ENCODE measurements at places on chromosomes 12 and 14.

GRCh38 chr14:75905147-75905904 lies 76.5 kb downstream of the TGFB3 start:
- no peak for DNase-seq

DNA sequence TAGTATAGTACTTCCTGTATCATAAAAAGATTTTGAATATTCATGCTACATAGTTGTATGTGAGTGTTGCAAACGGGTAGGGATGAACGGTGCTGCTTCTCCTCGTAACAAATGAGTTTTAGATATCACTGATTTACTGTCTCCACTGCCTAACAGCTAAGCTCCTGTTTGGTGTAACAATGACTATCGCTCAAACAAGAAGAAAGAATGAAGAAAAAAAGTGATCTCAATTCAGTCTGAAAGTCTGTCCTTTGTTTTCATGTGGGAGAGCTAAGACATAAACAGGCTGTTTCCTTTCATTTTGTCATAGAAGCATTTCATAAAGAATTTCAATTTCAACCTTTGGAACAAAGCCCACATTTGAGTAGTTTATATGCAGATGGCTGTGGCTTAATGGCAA lies 26.1 kb upstream of the RTRAF start:
- DNase-seq, result no peak

DNA sequence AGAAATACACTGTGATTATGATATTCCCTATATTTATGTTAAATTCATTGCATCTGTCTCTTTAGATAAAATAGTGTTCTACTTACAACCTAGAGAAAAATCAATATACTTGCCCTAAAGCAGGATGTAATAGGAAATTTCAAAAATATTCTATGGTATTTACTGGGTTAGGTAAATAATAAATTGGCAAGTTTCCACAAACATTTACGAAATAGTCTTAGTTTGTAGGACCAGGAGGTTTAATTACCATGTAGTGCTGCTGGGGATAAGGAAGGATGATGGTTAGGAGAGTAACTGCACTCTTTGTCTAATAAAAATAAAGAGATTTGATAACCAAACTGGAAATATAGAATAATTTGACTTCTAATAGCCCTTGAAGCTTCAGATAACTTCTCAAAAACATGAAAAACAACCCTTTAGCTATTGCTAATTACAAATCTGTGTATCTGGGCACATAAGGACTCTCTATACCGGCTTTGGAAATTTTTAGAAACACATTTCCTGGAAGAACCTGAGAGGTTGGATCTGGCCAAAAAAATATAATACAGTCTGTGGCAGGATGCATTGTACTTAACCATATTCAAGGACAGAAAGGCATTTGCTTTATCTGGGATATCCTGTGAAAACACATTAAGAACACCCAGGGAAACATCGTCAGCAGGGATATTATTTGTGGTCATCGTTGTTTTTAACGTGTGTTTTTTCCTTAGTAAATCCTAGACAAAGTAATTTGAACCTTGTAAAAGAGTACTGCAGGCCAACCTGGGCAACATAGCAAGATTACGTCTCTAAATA lies 36.7 kb upstream of the TMCC3 start:
- DNase-seq, result no peak

DNA sequence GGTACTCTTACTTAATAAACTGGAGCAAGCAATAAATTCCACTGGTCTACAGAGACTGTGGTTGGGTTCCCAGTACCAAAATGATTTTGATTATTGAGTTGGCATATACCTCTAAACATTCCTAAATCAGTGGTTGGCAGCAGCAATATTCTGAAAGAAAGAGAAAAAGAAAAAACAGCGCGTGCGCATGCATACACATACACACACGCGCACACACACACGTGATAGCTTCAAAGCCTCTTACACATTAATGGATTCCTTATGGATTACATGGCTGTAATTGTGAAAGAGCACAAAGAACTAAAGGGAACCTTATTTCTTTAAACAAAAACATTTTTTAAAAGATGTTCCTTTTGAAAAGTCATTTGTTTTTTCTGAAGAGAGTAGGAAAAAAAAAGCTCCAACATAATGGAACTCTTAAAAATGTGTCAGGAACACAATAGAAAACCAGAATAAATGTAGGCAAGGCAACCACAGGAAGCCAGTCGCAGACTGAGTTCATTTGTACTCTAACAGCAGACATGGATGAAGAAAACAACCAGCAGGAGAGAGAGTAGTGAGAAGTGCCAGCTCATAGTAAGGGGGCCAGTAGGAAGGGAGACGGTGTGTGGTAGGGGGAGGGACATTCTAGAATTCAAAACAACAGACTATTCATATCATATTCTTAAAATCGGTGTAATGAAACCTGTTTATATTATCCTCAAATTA lies 80.0 kb downstream of the DRAM1 start:
- no peak for DNase-seq

DNA sequence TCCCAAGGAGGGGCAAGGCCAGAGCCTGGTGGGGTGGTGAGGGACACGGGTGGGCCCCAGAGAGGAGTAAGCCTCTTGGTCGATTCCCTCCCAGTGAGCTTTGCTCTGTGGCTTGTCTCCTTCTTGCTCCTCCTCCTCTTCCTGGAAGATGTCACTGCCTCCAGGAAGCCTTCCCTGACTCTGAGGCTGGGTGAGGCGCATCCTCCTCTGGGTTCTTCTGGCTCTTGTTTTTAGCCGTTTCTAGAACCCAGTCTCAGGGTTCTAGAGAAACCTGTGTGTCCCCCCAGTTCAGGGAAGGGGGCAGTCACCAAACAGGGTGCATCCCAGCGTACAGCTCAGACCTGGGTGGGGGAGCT lies 12.6 kb downstream of the KIF26A start:
- DNase-seq, result no peak

DNA sequence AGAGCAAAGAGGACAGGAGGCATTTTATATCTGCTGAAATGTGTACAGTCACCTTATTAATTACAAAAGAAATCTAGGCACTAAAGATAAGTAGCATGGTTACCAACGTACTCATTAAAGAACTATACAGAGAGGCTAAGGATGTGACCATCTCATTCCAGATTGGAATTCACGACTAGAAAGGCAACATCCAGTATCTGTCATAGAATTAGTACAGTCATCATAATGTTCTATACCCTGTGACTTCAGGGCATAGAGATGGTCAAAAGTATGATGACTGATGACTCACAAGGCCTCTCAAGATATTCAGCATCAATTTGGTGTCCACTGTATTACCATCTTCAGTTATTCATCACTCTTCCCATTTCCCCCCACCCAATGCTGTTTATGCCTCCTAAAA lies 144.0 kb upstream of the PLEKHG7 start:
- no peak for DNase-seq

GRCh38 chr12:65853489-65854157 lies 29.3 kb downstream of the HMGA2 start:
- no peak for DNase-seq

DNA sequence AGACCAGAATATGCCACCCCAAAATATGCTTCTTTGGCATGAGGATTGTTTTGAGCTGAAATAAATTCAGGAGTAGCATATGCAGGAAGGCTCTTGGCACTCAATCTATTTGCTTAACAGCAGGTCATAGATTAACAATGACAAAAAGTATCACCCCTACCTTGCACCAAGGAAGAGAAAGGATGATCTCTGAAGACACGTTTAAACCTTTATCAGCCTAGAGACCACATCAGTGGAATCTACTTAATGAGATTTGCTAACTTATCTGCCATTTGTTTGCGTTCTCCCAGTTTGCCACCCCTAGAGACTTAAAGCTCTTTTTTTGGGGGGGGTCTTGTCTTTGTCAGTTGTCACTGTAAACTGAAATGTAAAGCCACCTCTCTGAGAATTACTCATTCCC lies 1278.7 kb upstream of the USP15 start:
- no peak for DNase-seq

DNA sequence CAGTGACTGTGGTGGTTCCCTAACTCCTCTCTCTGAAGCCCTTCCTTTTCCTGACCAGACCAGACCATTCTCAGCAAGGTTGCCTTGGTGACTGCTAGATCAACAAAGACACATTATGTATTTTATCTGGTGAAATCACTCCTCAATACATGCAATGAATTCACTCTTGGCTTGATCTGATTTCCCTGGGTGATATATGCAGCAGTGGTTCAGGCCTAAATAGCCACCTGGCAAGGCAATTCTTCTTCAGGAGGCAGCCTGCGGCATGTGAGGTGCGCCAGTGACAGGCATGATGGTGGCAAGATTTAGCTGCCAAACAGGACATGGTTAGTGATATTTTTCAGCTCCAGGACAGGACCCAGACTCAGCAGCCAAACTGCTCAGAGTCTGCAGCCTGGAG lies 350.3 kb upstream of the CCDC196 start:
- DNase-seq, result no peak

DNA sequence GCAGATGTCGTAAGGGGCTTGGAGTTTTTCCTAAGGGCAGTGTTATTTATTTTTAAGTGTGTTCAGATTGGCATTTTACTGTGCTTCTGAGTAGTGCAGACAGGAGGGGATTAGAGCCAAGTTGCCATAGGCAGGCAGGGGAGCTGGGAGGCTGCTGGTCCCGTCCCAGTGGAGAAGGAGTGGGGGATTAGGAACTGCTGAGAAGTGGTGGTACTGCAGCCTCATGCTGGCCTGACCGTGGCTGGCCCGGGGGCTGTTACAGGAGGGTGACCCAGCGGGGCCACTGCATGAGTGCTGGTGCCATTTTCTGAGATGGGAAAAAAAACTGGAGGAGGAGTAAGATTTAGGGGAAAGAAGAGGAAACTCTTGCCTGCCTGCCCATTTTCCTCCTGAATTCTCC lies 52.3 kb upstream of the DLK1 start:
- DNase-seq, result no peak

GRCh38 chr14:75432411-75432810 lies 4.6 kb downstream of the JDP2 start:
- no peak for DNase-seq

DNA sequence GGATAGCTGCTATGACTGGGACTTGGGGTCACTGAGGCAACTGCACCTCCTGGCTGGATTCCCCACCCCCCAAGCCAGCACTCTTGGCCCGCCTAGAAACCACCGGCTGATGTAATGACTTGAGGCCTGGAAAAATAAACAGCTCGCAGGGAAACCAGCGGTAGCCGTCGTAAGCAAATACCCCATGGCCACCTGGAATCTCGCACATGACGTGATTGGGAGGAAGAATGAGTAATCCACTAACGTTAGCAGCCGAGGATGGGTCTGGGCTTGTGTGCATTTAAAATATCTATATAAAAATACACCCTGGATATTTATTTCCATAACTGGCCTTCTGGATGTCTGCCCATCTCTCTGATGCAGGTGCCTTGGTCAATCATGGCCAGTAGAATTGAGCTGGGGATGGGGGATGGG lies 120.1 kb downstream of the SMOC1 start:
- no peak for DNase-seq

- DNase-seq, result no peak
These were observed 95.1 kb downstream of the UNC79 start for GRCh38 chr14:93525696-93526451.

GRCh38 chr12:108975024-108975593 lies 45.8 kb downstream of the SVOP start:
- no peak for DNase-seq

DNA sequence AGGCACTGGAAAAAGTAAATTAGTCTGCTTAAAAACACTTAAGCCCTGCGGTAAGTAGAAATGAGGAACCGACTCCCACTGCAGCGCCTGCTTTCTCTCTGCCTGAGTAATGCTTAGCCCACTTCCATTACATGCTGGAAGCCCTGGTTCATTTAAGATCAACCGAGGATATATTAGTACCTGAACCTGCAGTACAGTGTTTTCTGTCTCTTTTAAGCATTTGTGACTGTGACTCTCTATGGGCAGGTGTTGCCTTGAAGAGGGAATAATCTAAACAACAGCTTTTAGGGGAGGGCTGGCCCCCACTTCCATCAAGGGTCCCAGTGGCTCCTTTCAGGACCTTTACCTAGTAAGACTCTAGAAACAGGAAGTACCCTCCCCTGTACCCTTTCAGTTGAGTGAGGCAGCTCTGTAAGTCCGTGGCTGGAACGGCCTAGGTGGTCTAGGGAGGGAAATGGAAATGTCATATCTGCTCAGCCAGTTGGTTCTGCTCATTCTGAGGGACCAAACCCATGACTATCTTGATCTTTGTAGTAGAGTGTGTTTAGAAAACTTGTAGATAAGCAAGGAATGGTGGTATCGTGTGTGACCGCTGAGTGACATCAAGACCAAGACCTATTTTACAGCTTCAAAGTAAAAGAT lies 56.2 kb downstream of the FNTB start:
- no peak for DNase-seq

DNA sequence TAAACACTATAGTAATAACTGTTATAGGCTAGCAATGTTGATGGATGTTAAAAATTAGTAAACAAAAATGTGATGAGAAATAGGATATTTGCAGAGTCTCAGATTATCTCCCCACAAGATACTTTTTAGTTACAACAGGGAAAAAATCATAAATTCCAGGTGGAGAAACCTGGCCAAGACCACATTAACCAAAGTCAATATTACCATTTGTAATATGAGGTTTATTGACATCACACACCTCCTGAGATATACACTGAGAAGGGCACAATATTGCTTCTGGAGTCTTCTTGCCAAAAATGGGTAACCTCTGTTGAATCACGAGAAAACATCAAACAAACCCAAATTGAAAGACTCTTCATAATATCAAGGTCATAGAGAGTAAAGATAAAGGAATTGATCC lies 72.3 kb upstream of the AMIGO2 start:
- no peak for DNase-seq

DNA sequence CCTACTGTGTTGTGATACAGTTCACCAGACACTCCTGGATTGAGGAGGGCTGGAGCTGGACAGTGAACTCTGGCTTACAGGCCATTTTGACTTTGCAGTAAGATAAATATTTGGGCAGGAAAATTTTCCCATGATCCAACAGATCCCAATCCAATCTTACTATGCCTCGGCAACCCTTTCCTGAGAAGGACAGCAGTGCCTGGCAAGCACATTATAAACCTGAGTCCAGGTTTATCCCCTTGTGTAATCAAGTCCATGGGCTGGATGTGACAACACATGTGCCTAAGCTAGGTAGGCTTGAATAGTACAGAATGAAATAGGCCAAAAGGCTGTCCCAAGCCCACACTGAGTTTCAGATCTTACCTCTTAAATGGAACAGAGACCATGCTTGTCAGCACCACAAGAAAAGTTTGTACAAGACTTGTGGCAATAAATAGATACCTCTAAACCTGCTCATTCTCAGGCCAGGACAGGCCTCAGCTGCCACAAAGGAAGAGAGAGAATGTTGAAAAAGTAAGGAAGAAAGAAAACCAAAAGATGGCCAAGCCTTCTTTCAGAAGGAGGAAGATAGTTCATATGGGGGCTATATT lies 34.9 kb downstream of the CREBL2 start:
- DNase-seq, result no peak

GRCh38 chr12:83827860-83828259 lies 1084.7 kb downstream of the SLC6A15 start:
- no peak for DNase-seq

DNA sequence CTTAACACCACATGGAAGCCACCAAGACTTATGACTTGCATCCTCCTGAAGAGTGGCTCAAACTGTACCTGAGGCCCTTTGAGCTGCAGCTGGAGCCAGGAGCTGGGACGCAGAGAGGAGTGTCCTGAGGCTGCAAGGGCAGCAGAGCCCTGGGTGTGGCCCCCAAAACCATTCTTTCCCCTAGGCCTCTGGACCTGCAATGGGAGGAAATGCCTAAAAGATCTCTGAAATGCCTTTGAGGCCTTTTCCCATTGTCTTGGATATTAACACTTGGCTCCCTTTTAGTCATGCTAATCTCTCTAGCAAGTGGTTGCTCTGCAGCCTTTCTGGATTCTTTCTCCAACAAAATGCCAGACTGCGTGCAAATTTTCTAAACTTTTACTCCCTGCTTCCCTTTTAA lies 156.1 kb downstream of the SLC38A4 start:
- no peak for DNase-seq
